HEK293T (cell line): ENCODE measurements at places on chromosomes 12 and 14.

DNA sequence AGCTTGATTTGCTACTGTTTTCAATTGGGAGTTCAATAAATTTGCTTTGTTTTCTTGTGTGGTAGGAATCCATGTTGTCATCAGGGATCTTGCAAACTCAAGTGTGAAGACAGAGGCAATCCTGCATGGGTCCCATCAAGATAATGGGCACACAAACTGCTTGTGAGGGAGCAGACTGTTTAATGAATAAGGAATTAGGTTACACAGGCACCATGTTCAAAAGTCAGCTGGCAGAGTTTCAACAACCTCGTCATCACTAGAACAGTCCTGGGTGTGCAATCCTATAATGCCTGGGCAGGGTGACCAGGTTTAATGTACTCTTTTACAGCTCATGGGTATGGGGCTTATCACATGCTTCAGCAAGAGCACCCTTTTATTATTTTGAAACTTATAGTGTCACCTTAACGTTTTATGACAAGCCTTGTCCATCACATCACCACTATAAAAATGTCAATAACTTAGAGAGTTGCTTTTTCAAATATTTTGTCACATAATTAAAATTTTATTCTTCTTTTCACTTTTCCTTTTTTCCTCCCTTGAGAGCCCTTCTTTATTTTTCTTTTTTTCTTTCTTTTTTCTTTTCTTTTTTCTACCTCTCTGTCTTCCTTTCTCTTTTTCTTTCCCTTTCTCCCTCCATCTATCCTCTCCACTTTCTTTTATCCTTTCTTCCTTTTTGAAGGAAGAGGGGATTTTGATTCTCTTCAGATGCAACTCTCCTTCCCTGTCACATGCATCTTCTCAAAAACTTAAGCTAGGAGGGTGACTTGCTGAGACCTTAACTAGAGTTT lies 252.2 kb upstream of the ATP2B1 start:
- no peak for DNase-seq

- no peak for DNase-seq
Observed at GRCh38 chr14:76958020-76958979, 70.2 kb downstream of the IRF2BPL start.

- no peak for DNase-seq
Observed at GRCh38 chr12:94990222-94990621, 13.3 kb downstream of the NDUFA12 start.

DNA sequence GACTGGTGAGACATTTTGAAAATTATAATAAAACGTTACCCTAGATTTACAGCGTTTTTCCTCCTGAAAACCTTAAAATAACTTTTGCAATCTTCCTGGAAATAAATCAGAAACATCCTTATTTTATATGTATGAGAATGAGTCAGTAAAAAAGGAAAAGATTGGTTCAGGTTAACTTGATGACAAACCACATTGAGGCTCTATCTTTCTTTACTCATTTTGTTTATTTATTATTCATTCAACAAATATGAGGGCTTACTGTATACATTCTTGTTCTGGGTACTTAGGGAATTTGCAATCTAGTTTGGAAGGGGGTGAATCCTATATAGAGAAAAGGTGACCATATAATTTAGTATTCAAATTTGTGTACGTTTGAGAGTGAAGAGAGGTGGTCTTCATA lies 156.6 kb downstream of the UNC79 start:
- no peak for DNase-seq

- no peak for DNase-seq
Observed at GRCh38 chr12:61854902-61855301, 405.3 kb upstream of the USP15 start.
